ENCODE measurements at places on chromosomes 16 and 17.

DNA sequence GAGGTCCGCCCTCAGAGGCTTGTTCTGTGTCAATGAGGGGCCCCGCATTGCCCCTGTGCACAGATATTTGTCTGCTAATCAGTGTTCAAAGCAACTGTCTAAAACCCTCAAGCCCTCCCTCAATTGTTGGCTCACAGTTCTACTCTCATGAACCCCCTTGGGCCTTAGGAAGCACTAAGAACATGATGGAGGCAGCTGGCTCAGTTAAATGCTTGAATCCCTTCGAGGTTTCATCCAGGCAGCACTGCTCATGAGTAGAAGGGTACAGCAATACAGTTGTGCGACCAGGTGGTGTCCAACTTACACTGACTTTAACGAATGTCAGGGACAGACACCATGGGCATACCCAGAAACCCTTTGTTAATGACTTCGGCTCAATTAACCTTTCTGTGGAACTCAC, 89.2 kb upstream of the WSCD1 start:
- no peak for DNase-seq

DNA sequence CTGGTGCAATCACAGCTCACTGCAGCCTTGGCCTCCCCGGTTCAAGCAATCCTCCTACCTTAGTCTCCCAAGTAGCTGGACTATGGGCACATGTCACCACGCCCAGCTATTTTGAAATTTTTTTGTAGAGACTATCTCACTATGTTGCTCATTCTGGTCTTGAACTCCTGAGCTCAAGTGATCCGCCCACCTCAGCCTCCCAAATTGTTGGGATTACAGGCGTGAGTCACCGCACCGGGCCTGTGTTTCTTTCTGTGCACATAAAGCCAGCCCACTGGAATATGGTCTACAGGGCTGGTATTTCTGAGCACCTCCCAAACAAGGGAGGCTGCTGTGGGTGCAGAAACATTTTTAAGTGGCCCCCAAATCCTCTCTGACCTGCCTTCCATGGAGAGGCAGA, 8.4 kb downstream of the TMEM95 start:
- DNase-seq: no peak

- DNase-seq: no peak
These were observed 12.2 kb downstream of the BANP start for GRCh38 chr16:87963400-87963799.

- DNase-seq: no peak
These were observed 10.9 kb downstream of the STH start for GRCh38 chr17:46009681-46010596.
